ENCODE measurements at places on chromosomes 11 and 22. TPM values are rescaled to one million over a fixed set of nuclear protein-coding genes. Genes with fewer than 3 reads are reported as not detected.

Gene NLRP6
- total RNA-seq = 2.7 TPM

- no peak for DNase-seq
- H3K27ac ChIP-seq = no peak overlapping the region
- no peaks in the 10 kb centered on the region for H3K27me3 ChIP-seq
- H3K4me3 ChIP-seq = no peak overlapping the region
Measured at GRCh38 chr11:1404461-1405185, 14.9 kb downstream of the BRSK2 start.

- no peaks in the 10 kb centered on the region for H3K4me1 ChIP-seq
- no peak overlapping the region for H3K4me3 ChIP-seq
- H3K27me3 ChIP-seq = no peaks in the 10 kb centered on the region
- DNase-seq = no peak
- no peak overlapping the region for H3K27ac ChIP-seq
Measured at GRCh38 chr11:41053894-41054293, 405.6 kb downstream of the LRRC4C start.

Gene ELMOD1
- total RNA-seq = not detected

DNA sequence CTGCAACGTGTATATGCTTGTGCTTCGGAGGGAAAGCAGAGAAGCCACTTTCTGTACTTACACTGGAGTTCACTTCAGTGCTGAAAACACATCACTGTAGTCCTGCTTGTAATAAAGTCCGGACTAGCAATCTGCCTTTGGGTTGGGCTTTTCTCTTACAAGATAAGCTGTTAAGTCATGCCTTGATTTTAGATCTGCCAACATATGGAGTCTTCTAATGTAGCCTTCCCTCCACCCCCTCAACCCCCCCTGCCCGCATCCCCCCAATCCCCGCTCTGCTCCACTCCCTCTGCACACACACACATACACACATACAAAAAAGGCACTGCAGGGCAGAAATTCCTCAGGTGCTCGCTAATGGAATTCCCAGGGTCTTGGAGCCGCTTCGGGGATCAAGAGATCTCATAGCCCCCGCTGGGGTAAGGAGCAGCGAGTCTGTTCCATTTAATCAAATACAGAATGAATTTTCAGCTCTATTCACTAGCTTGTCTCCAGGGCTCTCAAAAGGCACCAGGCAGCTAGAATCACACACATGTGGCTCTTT, 3.4 kb downstream of the CDON start:
- peaks cover 30% of the 10 kb centered on the region for H3K27me3 ChIP-seq
- DNase-seq = no peak
- H3K4me3 ChIP-seq = no peak overlapping the region
- peaks cover 10% of the 10 kb centered on the region for H3K4me1 ChIP-seq
- H3K27ac ChIP-seq = no peak overlapping the region
- no peaks in the 10 kb centered on the region for H3K36me3 ChIP-seq

DNA sequence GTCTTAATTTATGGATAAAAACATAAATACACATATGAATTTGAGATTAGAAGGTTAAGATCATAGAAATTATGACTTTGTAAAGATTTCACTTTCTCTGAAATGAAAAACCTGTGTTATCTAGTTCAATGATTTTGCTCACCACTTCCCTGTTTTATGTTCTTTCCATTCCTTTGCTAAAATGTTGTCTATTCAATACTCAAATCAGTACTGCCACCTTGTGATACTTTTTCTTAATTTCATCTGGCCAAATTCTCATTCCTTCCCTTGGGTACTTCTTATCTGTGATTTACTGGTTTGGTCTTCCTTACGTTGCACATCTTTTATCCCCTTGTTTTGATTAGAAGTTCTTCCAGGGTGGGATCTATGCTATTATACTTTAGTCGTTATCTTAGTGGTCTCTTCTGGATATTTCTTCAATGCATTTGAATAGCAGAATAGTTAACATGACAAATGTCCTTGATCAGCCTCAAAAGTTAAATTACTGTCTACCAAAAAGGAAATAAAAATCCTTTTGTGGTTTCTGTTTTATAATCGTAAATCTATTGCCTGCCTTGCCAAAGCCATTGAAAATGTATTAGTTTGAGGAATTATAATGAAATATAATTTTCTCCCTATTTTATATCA, 197.0 kb downstream of the PGR start:
- no peak overlapping the region for H3K4me3 ChIP-seq
- peaks cover 7% of the 10 kb centered on the region for H3K36me3 ChIP-seq
- DNase-seq = peak; percentile 59

Gene PPFIBP2
- total RNA-seq = 202 TPM

- H3K4me1 ChIP-seq = peaks cover 10% of the 10 kb centered on the region
- H3K36me3 ChIP-seq = no peaks in the 10 kb centered on the region
Measured at GRCh38 chr11:10730151-10730550, 20.9 kb upstream of the CTR9 start.

Gene ATL3
- total RNA-seq = 33.8 TPM

DNA sequence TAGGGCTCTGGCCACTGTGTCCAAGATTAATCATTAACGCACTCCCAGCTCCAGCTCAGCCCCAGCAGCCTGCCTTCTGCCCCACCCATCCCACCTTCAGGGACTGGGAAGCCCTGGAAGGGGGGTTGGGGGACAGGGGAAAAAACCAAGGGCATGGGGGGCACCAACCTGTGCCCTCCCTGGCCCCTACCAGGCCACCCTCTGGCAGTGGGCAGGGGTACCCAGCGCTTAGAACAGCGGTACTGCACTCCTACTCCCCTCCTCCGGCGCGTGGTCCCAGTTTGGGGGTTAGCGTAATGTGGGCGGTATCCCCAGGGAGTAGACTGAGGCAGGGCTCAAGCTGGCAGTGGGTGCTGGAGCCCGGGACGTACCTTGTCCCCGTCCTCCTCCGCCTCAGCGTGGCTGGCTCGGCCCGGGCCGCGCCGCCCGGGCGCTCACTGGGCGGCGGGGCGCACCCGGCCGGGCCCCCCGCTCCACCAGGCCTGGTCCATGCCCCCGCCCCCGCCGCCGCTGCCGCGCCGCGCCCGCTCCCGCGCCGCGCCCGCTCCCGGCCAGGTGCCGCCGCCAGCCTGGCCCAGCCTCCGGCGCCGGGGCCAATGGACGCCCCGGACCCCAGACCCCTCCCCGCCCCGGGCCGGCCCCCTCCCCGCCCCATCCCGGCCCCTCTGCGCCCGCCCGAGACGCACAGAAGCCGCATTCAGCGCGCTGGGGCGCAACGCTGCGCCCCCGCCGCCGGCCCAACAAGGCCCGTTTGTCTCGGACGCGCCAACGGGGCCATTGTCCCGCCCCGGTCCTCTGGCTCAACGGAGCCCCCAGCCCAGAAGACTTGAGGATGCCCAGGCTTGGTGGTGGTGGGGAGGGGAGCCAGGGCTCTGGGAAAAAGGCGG, at the start of gene GAL3ST1:
Gene GAL3ST1, minus strand, starts transcription at position 571 of the 887 bp plus-strand sequence. CDS start 17,273 bp downstream, outside the sequence.
- no peak within 1 kb of the TSS for H3K4me3 ChIP-seq
- H3K4me1 ChIP-seq = no peaks in the 10 kb centered on the region
- H3K27me3 ChIP-seq = no peaks in the 10 kb centered on the region

Gene TNRC6B
- total RNA-seq = 248 TPM

DNA sequence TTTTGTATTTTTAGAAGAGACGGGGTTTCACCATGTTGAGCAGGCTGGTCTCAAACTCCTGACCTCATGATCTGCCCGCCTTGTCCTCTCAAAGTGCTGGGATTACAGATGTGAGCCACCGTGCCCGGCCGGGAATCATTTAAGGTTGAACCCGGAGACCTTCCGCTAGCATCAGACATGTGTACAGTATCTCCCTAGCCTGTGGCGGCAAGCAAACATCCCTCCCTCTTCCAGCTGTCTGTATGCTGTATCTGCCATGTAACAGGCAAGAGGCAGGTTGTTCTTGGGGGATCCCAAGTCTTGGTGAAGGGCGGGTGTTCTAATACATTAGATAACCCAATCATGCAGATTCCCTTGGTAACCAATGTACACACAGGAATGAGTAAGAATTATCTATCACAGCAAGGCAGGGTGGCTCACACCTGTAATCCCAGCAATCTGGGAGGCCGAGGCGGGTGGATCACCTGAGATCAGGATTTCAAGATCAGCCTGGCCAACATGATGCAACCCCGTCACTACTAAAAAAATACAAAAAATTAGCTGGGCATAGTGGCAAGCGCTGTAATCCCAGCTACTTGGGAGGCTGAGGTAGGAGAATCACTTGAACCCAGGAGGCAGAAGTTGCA, 58.1 kb upstream of the RBFOX2 start:
- no peaks in the 10 kb centered on the region for H3K36me3 ChIP-seq
- H3K27ac ChIP-seq = no peak overlapping the region
- H3K4me3 ChIP-seq = no peak overlapping the region
- DNase-seq = no peak
- no peaks in the 10 kb centered on the region for H3K4me1 ChIP-seq
- H3K27me3 ChIP-seq = no peaks in the 10 kb centered on the region

- H3K27me3 ChIP-seq = no peaks in the 10 kb centered on the region
- no peaks in the 10 kb centered on the region for H3K36me3 ChIP-seq
- no peak overlapping the region for H3K27ac ChIP-seq
- no peak overlapping the region for H3K4me3 ChIP-seq
- DNase-seq = no peak
Measured at GRCh38 chr11:108975026-108975425, 310.2 kb downstream of the DDX10 start.

GRCh38 chr11:72602250-72602904, 71.8 kb downstream of the PDE2A start:
- no peak overlapping the region for H3K27ac ChIP-seq
- DNase-seq = no peak
- H3K4me3 ChIP-seq = no peak overlapping the region
- no peaks in the 10 kb centered on the region for H3K4me1 ChIP-seq
- peaks cover 39% of the 10 kb centered on the region for H3K27me3 ChIP-seq

- no peaks in the 10 kb centered on the region for H3K36me3 ChIP-seq
- H3K27me3 ChIP-seq = no peaks in the 10 kb centered on the region
- no peak overlapping the region for H3K4me3 ChIP-seq
- DNase-seq = peak; percentile 83
- no peak overlapping the region for H3K27ac ChIP-seq
Measured at GRCh38 chr11:62905927-62906531, 15.1 kb downstream of the CHRM1 start.

Gene IGLL1
- not detected for total RNA-seq

DNA sequence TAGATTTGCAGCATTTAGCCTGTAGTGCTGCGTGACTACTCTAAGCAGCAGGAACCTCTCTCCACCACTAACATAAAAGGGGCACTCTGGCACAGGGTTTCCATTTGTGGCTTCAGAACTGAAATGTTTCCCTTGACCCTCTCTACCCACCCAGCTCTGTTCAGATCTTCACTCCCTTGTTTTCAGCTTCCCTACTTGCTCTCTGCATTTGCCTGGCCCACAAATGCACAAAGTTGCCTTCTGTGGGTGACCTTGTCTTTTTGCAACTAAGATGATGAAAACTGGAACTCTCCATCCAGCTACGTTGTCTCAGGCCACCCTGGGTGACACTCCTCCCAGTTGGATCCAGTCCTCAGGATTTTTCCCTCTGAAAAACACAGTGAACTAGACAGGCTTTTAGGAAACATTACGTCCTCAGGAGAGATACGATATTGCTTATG, 19.8 kb upstream of the PSMA1 start:
- H3K27ac ChIP-seq = no peak overlapping the region
- no peaks in the 10 kb centered on the region for H3K4me1 ChIP-seq
- no peak overlapping the region for H3K4me3 ChIP-seq
- H3K36me3 ChIP-seq = no peaks in the 10 kb centered on the region
- no peaks in the 10 kb centered on the region for H3K27me3 ChIP-seq

- DNase-seq = peak; percentile 42
- H3K4me1 ChIP-seq = no peaks in the 10 kb centered on the region
- H3K27ac ChIP-seq = no peak overlapping the region
- no peaks in the 10 kb centered on the region for H3K27me3 ChIP-seq
Measured at GRCh38 chr11:27291302-27291889, 71.6 kb downstream of the CCDC34 start.

- H3K27me3 ChIP-seq = no peaks in the 10 kb centered on the region
- no peaks in the 10 kb centered on the region for H3K4me1 ChIP-seq
- no peaks in the 10 kb centered on the region for H3K36me3 ChIP-seq
- no peak overlapping the region for H3K4me3 ChIP-seq
- no peak overlapping the region for H3K27ac ChIP-seq
Measured at GRCh38 chr22:37439347-37439746, 12.1 kb upstream of the ELFN2 start.

DNA sequence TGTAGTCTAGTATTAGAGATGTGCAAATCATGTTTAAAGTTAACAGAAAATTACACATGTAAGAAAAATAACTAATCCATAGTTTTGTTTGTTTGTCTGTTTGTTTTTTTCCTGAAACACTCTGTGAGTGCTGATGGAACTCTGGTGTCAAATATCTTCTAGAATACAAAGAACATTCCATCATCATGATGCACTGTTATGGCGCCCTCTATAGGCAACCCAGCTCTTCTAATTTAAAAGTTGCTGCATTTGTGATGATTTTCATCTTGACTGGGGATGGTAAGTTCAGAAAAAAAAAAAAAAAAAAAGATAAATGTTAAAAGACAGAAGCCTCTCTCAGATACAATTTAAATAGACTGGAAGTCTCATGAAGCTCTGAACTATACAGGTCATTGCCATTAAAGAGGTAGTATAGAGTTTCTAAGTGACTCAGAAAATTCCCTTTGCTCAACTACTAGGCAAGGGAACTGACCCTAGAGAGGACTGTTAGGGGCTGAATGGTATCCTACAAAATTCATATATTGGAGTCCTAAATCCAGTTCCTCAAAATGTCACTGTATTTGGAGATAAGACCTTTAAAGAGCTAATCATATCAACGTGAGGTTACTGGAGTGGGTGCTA, 597.2 kb upstream of the ANO3 start:
- no peak for DNase-seq
- H3K36me3 ChIP-seq = no peaks in the 10 kb centered on the region
- no peak overlapping the region for H3K4me3 ChIP-seq
- no peaks in the 10 kb centered on the region for H3K27me3 ChIP-seq
- H3K27ac ChIP-seq = no peak overlapping the region
- H3K4me1 ChIP-seq = no peaks in the 10 kb centered on the region

DNA sequence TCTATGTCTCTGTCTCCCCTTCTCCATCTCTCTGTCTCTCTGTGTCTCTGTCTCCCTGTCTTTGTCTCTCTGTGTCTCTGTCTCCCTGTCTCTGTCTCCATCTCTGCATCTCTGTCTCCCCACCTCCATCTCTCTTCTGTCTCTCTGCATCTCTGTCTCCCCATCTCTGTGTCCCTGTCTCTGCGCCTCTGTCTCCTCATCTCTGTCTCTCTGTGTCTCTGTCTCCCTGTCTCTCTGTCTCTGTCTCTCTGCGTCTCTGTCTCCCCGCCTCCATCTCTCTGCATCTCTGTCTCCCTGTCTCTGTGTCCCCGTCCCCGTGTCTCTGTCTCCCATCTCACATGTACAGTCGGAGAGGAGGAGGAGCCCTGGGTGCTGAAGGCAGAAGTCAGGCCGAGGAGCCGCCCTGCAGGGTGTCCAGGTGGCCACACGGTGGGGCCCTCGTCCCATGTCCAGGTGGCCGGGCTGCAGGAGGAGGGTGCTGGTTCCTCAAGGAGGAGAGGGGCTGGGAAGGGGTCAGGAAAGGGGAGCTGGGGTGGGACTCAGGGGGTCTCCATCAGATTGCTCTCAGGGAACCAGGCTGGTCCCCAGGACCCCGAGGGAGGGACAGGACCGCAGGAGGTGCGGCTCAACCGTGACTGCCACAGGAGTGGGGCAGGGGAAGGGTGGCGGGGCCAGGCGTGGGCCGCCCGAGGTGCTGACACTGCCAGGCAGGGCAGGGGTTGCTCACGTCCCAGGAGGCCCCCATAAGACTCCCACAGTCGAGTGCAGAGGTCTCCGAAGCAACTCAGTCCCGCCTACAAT, 25.6 kb upstream of the TH start:
- no peak overlapping the region for H3K27ac ChIP-seq
- H3K27me3 ChIP-seq = no peaks in the 10 kb centered on the region
- no peaks in the 10 kb centered on the region for H3K4me1 ChIP-seq
- H3K36me3 ChIP-seq = no peaks in the 10 kb centered on the region
- H3K4me3 ChIP-seq = no peak overlapping the region

- no peaks in the 10 kb centered on the region for H3K4me1 ChIP-seq
- peaks cover 5% of the 10 kb centered on the region for H3K27me3 ChIP-seq
- H3K27ac ChIP-seq = no peak overlapping the region
- no peaks in the 10 kb centered on the region for H3K36me3 ChIP-seq
Measured at GRCh38 chr11:83702796-83703195, 416.6 kb upstream of the CCDC90B start.
